Hepatic stellate cell (primary cell): ENCODE measurements at places on chromosomes 11 and 22.

DNA sequence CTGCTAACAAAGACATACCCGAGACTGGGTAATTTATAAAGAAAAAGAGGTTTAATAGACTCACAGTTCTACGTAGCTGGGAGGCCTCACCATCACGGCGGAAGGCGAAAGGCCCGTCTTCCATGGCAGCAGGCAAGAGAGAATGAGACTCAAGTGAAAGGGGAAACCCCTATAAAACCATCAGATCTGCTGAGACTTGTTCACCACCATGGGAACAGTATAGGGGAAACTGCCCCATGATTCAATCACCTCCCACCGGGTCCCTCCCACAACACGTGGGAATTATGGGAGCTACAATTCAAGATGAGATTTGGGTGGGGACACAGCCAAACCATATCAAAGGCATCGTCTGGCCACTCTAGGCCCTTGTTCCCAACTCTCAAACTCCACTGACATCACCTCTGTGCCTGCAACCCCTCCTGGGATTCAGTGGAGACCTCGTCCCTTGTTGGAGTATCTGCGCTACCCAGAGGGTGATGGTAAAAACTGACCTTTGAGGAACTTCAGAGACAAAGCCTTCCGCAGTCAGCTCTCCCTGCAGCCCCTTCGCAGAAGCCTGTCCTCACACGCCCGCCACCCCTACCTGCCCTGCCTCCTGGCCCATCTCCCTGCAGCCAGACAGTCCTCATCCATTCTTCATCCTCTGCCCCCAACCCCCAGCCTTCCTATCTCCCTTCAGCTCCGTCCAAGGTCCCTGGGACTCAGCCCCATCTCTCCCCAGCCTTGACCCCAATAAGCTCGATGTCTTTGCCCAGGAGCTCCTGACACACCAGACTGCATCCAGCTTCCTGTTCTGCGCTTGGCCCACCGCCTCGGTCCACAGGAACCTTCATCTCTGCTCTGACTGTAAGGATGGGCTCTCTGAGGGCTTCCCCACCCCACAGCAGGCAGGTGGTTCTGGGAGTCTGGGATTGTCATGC is 15.8 kb downstream of the CCND1 start:
- DNase-seq, result no peak

GRCh38 chr11:15171956-15172355 is 57.2 kb downstream of the INSC start:
- DNase-seq, result no peak

DNA sequence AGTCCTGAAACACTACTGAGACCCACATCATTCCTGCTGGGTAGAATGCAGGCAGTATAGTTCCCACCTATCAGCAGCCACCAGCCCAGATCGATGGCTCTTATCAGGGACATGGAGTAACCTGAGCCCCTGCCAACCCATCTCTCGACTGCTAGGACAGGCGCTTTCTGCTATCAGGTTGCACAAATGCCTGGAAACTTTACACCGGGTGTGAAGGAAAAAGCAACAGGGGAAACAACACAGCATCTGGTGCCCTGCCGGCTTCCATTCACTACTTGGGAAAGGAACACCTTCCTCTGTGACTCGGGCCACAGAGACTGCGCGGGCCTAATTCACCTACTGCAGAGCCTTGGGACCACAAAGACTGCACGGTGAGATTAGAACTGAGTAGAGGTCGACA is 18.5 kb downstream of the RBFOX2 start:
- no peak for DNase-seq

- peak; percentile 78 for DNase-seq
Measured at GRCh38 chr11:10592331-10592730, 23.9 kb upstream of the LYVE1 start.

DNA sequence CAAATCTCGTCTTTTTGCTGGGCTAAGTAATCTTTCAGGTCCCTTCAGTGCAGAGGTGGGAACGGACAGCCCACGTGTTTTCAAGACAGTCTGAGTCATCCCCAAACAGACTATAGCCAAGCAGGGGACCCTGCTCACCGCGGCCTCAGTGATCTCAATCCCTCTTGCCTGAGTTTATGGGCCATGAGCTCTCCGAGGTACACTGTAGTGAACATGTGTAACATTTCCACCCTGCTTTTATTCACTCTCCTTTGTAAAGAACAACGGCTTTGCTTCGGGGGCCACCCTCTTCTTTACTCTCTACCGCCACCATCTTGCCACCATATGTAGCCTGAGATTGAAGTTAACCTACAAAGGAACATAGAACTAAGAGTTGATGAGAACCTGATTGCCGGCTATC is 11.5 kb upstream of the KCTD14 start:
- no peak for DNase-seq

DNA sequence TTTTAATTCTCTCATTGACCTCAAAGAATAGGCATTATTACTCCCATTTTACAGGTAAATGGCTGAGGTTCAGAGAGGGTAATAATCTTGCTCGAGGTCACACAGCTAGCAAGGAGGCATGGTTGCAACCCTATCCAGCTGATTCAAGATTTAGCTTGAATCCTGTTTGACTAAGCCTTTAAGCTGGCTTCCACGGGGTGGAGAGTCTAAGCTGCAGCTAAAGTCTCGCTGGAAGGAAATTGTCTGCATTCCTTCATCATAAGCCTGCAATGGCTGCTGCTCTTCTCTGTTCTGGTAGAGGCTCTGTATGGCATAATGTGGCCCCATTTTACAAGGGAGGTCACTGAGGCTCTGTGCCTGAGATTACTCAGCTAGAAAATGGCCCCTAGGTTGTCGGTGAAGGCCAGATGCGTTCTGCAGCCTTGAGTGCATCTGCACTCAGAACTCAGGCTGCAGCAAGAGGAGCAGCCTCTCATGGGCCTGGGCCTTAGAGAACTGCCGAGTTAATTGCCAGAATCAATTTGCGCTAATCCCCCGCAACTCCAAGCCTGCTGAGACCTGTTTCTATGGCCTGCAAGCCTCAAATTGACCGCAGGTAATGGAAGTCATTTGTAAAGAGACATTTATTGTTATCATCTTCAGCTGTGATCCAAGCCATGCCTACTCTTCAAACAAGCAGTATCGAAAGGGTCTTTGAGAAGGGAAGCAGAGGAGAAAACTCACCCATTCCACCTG is 44.1 kb upstream of the SEZ6L start:
- DNase-seq, result no peak

DNA sequence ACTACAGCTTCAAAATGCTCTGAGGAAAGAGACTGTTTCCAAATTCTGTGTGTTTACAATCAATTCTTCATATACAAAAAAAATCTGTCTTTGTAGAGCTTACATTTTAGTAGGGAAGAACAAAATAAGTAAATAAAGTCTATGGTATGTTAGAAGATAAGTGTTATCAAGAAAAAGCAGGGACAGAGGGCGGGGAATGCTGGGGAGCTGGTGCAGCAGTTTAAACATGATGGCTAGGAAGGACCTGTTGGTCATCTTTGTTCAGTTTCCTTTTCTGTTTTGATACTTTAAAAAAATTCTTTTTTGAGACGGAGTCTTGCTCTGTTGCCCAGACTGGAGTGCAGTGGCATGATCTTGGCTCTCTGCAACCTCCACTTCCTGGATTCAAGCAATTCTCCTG is 16.1 kb downstream of the TMEM25 start:
- no peak for DNase-seq

- DNase-seq, result no peak
Measured at GRCh38 chr11:61907871-61908729, 9.3 kb downstream of the RAB3IL1 start.

DNA sequence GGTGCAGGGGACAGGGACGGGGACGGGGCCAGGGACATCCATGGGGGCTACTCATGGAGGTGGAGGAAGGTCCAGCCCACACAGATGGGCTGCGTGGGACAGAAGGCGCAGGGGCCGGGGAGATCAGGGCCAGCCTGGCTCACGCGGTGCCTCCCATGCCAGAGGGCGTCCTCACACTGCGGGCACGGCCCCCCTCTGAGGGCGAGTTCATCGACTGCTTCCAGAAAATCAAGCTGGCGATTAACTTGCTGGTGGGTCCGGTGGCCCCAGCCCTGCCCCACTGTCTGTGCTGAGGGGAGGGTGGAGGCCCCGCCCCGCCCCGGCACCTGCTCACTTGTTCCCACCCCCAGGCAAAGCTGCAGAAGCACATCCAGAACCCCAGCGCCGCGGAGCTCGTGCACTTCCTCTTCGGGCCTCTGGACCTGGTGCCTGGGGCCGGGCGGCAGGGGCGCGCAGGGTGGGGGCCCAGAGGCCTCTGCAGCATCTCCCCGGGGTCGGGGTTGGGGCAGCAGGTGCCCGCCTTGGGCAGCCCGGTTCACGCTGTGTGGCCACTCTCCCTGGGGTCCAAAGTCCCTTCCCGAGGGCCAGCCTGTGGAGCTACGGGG is 15.8 kb downstream of the EPS8L2 start:
- DNase-seq, result no peak

DNA sequence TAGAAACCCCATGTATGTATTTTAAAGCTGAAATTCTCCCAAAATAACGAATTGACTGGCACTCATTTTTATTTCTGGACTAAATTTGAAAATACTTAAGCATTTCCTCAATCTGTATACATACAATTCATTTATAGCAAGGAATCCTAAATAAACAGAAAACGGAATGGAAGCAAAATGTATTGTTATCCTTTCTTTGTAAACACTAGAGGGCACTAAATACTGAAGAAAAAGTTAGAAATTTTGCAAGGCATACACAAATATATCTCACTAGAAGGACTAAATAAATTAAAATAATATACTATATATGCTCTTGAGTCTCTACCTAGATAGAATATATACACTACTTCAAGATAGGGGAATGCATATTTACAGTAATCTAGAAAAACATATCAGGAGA is 23.1 kb upstream of the ANO5 start:
- DNase-seq, result no peak

- no peak for DNase-seq
Measured at GRCh38 chr11:122068141-122068540, 47.9 kb downstream of the BLID start.

- peak; percentile 11 for DNase-seq
Measured at GRCh38 chr11:26229257-26229656, 102.7 kb upstream of the ANO3 start.

GRCh38 chr11:37108436-37109285 is 510.6 kb upstream of the RAG2 start:
- no peak for DNase-seq

DNA sequence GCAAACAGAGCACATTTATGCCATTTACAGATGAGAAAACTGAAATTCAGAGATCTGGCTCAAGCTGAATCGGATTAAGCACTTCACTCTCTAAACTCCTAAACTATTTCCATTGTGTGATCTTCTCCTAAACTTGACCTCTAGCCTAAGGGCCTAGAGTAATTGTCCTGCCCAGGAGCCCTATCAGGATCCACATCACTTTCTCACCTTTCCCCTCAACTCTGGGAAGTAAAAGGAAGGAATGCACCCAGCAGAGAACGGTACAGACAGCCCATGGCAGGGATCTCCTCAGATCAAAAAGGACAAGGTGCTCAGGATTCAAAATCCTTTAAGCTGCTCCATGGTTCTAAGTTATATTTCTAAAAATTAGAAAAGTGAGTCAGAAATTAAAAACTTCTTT is 102.7 kb downstream of the ABTB2 start:
- DNase-seq, result no peak

DNA sequence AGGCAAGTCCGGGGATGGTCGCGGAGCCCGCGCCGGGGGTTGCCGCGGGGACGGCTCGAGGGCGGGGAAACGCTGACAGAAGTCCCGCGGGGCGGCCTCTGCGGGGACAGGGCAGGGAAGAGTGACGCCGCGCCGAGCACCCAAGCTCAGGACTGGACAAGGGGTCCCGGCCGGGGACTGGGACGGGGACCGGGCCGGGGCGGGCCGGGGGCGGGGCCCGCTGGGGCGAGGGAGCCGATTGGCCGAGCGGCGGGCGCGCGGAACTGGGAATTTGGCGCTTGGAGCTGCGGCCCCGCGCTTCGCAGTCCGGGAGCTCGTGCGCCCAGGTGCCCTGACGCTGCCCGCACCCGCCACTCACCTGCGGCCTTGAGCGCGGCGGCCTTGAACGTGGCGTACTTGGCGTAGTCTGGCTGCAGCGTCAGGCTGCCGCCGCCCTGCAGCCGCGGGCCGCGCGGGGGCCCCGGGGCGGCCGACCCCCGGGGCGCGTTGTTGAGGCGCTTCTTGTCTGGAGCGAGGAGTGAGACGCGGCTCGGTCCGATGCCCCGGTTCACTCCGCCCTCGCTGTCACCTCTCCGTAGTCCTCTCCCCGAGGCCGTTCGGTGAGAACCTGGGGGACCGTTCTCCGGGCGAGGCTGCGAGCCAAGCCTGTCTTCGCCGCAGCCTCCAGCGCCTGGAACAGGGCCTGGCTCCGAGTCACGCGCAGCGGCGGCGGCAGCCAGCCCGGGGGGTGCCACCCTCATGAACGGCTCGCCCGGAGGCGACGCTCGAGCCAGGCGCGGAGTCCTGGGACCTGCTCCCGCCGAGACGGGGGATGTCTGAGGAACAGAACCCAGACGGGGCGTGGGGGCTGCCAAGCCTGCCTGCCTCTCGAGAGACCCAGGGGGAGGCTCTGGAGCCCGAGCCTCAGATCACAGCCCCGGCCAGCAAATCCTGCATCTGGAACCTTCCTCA is 4.5 kb downstream of the SHISA8 start:
- DNase-seq, result peak; percentile 62

GRCh38 chr11:101996111-101996510 is 51.1 kb upstream of the CFAP300 start:
- DNase-seq, result no peak
